Epithelial cell of esophagus (primary cell): ENCODE measurements at places on chromosomes 3 and 15.

DNA sequence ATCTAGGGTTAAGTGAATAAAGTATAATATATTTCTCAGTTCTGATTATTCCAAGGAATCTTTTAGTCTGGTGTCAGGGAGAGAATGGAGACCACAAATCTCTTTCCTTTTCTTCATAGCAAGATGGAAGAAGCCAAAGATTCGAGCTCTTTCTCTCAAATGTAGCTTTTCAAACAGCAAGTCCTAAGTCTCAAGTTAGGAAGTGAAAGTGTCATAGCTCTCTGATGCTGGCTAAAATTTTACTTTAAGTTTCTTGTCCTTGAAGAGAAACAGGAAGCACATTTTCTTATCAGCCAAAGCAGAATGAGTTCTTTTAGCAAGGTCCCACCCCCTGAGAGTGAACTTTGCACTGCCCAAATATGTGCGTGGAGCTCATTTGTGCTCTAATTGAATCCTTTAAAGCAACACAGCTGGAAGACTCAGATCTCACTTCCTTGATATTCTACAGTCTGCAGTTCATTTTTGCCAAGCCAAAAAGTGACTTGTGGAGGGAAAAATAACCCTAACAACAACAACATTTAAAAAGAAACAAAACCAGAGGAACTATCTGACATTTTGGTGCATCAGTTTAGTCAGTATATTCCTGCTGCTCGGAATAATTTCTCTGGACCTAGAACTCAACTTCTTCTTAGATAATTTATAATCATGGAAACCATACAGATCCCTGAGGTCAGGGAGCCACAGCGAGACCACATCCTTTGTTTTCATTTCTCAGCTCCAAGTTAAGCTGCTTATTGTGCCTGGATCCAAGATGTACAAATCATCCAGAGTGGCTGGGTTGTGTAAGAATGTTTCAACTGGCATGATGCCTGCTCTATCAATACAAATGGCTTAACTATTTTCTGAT, 238.7 kb upstream of the P2RY1 start:
- DNase-seq: peak; percentile 42

GRCh38 chr3:174417573-174417972, 441.6 kb upstream of the NAALADL2 start:
- DNase-seq: no peak

- DNase-seq: no peak
Measured at GRCh38 chr15:101244889-101245668, 6.8 kb downstream of the CHSY1 start.

GRCh38 chr15:89784686-89784960, 8.5 kb downstream of the MESP2 start:
- DNase-seq: no peak

DNA sequence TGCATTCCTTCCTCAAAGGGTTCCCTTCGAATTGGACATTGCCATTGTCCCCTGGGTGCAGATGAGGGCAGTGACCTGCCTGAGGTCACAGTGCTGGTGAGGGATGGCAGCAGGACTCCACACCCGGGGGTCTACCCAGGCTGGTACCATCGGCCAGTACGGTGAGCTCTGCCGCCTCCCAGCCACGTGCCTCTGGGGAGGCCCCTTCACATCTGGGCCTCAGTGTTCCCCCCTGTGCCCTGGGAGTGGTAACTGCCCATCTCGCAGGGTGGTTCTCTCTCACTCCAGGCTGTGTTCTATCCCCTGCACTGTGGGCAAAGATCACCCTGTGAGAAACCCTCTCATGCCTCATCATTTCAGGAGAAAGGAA, 99.4 kb upstream of the IQSEC1 start:
- no peak for DNase-seq

DNA sequence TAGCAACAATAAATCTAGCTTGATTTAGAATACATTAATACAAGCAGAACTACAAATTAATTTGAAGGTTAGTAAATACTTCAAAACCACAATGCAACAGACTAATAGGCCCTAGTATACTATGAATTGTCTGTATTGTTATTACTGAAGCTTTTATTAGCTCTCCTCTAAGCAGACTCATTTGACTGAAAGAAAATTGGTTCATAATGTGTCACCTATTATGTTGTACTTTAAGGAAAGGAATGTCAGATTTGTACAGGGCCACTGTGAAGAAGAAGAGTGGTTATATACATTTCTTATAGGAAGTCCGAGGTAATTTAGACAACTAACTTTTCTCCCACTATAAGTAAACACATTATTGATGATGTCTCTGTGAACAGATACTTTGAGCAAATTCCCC, 954.5 kb downstream of the ZPLD1 start:
- no peak for DNase-seq
